ENCODE measurements at places on chromosomes 11 and 22.

GRCh38 chr11:99565333-99565732 is 544.6 kb downstream of the CNTN5 start:
- DNase-seq: no peak

- no peak for DNase-seq
Observed at GRCh38 chr11:3808861-3809623, 682 bp downstream of the PGAP2 start.

GRCh38 chr11:105183987-105184386 is 44.4 kb upstream of the CARD18 start:
- DNase-seq: no peak

- DNase-seq: peak; percentile 60
Observed at GRCh38 chr11:128235958-128236357, 351.4 kb downstream of the ETS1 start.

DNA sequence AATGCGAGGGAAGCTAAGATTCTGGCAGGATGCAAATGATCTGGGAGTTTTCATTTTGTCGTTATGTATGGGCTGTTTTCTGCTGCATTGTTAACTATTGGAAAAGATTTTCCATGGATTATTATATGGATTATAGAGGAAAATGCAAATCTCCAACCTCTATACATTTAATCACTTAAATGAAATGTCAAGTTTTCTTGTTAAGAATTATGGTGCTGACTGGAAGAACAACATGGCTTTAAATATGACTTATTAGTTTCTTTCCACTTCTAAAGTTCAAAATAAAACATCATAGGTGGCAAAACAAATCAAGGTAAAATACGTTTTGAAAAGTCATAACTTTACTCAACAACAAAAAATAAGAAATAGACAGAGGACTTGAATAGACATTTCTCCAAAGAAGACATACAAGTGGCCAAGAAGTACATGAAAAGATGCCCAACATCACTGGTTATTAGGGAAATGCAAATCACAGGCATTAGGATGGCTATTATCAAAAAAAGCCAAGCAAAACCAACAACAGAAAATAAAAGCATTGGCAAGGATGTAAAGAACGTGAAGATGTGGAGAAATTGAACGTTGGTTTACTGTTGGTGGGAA is 56.2 kb upstream of the CLDN5 start:
- DNase-seq: no peak

GRCh38 chr11:34926101-34926830 is 9.8 kb downstream of the PDHX start:
- DNase-seq: peak; percentile 23

- no peak for DNase-seq
Observed at GRCh38 chr22:12601870-12602779, 2925.9 kb upstream of the OR11H1 start.
